ENCODE measurements at places on chromosomes 1 and 21.

DNA sequence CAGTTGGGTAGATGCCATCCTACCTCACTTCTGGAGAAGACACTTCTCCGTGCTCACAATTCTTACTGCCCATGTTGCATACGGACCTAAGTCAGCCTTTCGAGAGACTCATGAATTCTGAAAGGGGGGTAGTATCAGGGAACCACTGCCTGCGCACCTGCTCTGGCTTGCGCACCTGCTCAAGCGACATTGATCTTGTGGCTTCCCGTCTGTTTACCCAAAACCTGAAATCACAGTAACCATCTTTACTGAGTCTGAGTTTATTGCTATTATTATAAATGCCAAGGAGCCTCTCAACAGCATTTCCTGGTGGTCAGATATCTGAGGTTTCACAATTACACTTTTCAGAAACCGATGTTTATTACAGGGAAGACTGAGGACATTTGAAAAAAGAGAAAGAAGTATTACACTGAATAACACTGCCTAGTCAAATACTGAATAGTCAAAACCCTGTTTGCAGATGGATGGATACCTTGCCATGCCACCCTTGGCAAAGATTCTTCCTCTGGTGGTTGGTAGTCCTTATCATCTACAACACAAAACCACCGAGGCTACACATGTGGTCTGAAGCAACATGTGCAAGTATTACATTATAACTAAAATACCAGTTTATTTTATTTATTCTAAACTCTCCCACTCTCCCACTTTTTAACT lies 208.7 kb downstream of the SIPA1L2 start:
- no peak for DNase-seq

- DNase-seq: peak; percentile 96
Measured at GRCh38 chr1:201019321-201019977, 4.1 kb downstream of the KIF21B start.

GRCh38 chr1:77279929-77280328 lies 1.9 kb upstream of the AK5 start:
- DNase-seq: no peak

DNA sequence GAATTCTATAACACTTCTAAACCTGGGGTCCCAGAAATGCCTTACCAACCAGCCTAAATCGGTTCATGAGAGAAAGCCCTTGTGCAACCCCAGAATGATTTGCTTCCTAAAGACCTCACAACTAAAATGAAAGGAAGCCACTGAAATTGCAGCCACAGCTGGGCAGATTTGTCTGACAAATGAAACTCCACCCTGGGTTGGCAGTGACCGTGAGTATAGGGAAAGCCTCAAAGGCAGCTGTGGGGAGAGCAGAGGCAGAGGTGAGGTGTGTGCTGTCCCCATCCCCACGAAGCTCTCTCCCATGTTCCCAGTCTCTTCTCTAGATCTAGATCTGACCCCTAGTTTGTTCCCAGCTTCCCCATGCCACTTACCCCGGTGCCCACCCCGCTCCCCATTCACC lies 23.1 kb downstream of the RHBDL2 start:
- no peak for DNase-seq

- no peak for DNase-seq
Measured at GRCh38 chr21:43618940-43619339, 40.3 kb downstream of the HSF2BP start.

DNA sequence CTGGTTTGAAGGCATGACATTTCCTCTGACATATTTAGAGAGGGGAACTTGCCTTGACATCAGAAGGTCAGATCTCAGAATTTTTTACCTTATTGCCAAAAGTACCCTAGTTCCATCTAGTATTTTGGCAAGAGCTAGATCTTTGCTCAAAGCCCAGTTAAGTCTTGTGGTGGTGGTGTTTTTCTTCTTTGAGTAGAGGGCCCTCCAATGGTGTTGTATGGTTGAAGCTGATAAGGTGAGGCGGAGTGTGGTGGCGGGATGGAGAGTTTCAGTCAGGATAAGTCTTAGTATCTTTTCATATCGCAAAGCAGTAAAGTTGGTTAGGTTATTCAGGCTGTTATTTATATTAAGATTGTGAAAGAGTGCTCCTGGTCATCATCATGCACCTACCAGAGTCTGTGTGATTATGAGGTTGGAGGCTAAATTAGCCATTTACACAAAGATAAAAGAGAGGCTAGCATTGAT lies 20.1 kb upstream of the MACF1 start:
- no peak for DNase-seq

- DNase-seq: no peak
Measured at GRCh38 chr1:99969260-99969728, 502 bp upstream of the SLC35A3 start.

- no peak for DNase-seq
Measured at GRCh38 chr1:173267453-173267945, 60.4 kb upstream of the TNFSF4 start.

DNA sequence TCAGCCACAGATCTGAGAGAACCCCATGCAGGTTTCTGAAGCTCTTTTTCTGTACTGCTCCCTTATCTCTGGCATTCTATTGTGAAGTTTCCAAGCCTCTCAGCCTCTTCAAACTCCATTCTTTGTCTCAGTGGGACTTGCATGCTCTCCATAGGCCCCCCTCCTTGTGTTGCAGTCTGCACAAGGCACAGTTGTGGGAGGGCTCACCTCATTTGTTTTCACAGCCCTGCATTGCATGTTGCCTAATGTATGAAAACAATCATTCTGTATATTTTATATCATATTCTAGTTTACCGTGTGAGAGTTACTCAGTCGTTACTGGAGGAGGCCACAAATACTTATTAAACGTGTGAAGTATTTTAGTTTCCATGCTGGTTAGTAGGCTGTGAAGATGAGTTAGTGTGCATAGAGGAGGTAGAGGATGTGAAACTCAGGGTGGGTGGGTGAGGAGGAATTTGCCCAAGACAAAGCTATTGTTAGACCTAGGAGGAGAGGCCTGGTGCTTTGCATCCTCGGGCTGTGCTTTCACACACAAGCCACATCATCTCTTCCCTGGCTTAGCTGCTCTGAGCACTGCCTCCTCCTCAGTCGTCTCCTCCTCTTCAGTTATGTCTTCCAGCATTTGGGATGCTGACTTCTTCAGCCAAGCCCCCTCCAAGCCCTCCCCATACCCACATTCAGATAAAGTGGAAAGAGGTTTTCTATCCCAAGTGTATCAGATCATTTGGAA lies 7.8 kb upstream of the CHI3L2 start:
- peak; percentile 72 for DNase-seq

DNA sequence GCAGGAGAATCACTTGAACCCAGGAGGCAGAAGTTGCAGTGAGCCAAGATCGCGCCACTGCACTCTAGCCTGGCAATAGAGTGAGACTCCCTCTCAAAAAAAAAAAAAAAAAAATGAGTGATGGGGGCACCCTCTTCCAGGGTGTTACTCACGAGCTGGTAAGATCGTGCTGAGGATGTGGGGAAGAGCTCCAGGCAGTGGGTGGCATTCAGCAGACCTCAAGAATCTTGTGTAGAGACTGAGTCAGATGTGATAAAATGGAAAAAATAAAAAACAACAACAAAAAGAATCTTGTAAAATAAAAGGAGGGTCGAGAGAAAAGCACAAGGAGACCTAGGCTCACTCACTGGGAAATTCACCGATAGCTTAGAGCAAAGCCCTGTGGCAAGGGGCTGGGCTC lies 38.5 kb downstream of the EPHA2 start:
- DNase-seq: no peak

DNA sequence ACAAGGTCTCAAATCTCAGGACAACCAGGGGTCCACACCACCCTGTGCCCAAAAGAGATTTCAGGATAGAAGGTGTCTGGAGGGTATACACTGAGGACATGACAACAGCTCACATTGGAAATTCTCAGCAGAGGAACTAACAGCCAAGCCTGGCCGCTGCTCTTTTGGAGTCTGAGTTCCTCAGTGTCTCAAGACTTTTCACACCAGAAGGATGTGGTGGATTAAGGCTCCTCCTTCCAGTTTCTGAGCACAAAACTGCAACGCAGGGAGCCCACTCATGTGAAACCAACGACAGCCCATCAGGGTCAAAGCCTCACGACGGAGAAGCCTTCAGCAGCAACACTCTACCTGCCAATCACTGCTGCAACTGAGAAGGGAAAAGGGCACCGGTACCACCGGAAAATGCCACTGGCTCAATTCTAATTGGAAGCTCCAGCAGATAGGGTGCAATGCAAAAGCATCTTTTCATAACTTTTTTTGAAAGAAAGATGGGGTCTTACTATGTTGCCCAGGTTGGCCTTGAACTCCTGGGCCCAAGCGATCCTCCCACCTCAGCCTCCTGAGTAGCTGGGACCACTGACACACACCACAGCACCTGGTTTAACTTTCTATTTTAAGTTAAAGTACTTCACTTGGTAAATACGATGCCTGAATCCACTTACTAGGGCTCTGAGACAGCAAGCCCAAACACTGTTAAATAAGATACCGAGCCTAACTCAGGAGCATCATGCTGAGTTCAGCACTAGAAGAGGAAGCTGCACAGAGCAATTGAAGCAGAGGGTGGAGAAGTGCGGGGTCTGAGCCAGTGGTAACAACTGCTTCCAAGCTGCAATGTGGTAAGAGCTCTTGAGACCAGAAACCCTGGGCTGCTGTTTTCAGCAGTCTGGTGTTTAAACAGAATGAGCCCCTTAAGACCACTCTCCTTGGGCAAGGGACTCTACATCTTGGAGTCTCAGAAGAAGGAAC lies 7.8 kb downstream of the CAPZB start:
- DNase-seq: no peak

GRCh38 chr1:18681423-18681835 lies 50.8 kb downstream of the PAX7 start:
- no peak for DNase-seq

DNA sequence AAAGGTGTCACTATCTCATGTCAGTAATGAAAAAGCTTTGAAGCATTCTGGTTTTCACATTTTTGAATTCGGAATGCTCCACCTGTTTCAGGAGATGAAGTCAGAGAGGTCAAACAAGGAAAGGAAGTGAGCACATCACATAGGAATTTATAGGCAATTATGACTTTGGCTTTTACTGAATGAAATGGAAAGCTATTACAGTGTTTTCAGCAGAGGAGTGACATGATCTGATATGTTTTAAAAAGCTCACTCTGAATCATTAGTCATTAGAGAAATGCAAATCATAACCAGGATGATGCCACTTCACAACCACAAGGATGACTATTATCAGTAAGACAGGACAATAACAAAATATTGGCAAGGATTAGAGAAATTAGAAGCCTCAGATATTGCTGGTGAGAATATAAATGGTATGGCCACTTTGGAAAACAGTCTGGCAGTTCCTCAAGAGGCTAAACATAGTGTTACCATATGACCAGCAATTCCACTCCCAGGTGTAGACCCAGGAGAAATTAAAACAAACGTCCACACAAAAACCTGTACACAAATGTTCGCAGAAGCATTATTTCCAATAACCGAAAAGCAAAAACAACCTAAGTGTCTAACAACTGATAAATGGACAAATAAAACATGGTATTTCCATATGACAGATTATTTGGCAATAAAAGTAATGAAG lies 7.5 kb downstream of the TAF1A start:
- DNase-seq: no peak

GRCh38 chr1:41902159-41902577 lies 16.6 kb downstream of the HIVEP3 start:
- DNase-seq: no peak

DNA sequence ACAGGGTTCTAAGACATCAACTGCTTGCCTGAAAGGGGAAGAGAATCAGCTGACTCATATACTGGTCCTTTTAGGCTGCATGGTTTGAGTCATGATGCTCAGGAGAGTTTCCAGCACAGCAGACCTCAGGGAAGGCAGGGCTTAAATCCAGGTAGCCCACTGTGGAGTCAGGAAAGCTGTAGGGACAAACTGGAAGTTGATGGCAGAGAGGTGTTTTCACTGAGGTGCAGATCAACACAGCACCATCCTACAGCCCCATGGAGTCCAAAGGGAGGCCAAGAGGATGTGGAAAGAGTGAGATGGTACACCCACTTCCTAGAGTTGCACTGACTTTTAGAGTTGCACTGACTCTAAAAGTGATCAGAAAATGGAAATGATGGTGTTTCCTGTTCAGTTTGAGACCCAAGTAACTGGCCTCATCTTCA lies 252.4 kb upstream of the DUSP10 start:
- DNase-seq: peak; percentile 23
